ENCODE measurements at places on chromosomes 11 and 22.

- peaks cover 64% of the 10 kb centered on the region for H3K36me3 ChIP-seq
- DNase-seq = no peak
- no peak overlapping the region for H3K4me3 ChIP-seq
- H3K4me1 ChIP-seq = no peaks in the 10 kb centered on the region
- no peak overlapping the region for H3K27ac ChIP-seq
These were observed 8.2 kb downstream of the SF1 start for GRCh38 chr11:64770120-64770519.

DNA sequence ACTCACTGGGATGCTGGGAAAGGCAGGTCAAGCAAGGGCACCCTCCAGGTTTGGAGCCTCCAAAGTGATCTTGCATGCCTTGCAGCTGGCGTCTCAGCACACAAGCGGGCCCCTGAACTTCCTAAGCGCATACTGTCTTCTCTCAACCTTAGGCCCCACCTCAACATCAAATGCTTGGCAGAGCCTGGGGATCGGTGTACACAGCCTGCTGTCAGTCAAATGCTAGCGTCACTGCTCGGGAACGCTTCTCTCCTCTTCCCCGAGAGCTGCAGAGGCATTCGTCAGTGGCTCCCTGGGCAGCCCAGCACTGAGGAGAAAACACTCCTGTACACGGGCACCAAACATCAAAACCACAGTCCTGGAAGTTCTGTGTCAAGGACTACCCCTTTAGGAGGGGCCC is 124.9 kb downstream of the C11orf58 start:
- peak overlapping the region; percentile 83 for H3K27ac ChIP-seq
- no peaks in the 10 kb centered on the region for H3K27me3 ChIP-seq
- peaks cover 31% of the 10 kb centered on the region for H3K4me1 ChIP-seq
- DNase-seq = peak; percentile 79

DNA sequence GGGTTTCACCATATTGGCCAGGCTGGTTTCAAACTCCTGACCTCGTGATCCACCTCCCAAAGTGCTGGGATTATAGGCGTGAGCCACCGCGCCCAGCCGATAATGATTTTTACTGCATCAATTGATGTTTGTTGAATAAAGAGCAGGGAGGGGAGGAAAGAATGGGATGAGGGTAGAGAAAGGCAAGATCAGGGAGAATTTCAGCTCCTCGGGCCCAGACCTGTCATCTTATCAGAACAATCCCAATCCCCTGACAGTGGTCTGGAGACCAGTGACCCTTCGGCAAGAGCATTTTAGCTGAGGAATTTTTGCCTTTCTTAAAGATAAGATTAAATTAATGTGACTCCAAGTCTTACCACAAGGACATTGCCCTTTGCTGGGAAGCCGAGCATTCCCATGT is 15.0 kb upstream of the ANO1 start:
- no peak overlapping the region for H3K27ac ChIP-seq
- no peaks in the 10 kb centered on the region for H3K27me3 ChIP-seq
- DNase-seq = peak; percentile 88
- peaks cover 10% of the 10 kb centered on the region for H3K4me1 ChIP-seq
- H3K4me3 ChIP-seq = no peak overlapping the region
- H3K36me3 ChIP-seq = no peaks in the 10 kb centered on the region

GRCh38 chr11:120316880-120317688 is 8.0 kb upstream of the TLCD5 start:
- no peak overlapping the region for H3K27ac ChIP-seq
- H3K4me3 ChIP-seq = no peak overlapping the region
- H3K27me3 ChIP-seq = no peaks in the 10 kb centered on the region
- DNase-seq = peak; percentile 49

DNA sequence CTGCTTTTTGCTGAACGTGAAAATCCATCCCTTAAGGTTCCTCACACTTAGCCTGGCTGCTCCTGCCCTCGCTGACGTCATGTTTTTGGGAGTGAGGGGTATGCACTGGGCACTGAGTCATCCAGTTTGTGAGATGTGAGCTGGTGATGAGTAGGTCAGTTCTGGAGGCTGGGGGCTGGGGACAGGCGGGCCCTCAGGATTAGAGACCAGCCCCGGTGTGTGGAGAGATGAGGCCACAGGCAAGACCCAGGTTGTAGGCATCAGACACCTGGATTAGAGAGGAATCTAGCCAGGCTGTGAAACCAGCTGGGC is 9.2 kb downstream of the KCNC1 start:
- no peaks in the 10 kb centered on the region for H3K4me1 ChIP-seq
- DNase-seq = no peak
- H3K4me3 ChIP-seq = no peak overlapping the region
- H3K27ac ChIP-seq = no peak overlapping the region

DNA sequence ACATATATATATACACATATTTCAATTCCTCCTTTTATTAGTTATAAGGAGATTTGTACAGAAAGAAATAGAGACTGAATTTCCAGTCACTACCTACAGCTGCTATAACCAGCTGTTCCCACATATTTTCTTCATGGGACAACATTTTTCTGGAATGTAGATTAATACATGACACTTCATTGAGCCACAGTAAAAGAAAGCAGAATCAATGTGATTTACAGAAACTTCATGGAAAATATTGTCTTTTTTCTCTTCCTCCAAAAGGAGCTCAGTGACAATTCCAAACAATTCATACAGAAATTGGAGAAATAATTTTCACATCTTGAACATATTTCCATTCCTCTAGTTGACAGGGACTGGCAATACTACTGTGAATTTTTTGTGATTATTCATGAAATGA is 249.2 kb downstream of the DLG2 start:
- H3K27ac ChIP-seq = no peak overlapping the region
- no peaks in the 10 kb centered on the region for H3K36me3 ChIP-seq
- H3K4me3 ChIP-seq = no peak overlapping the region
- H3K27me3 ChIP-seq = no peaks in the 10 kb centered on the region
- no peak for DNase-seq

DNA sequence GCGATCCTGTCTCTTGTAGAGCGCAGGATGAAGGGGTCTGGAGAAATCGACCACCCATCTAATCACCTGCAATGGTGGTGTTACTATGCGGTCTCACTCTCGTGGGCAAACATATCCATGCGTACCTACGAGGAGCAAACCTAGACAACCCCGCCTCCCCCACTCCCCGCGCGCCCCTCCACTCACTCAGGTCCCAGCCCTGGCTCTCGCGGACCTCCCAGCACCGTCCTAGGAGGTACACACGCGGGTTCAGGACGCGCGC is 887 bp downstream of the TRPC6 start:
- H3K27ac ChIP-seq = no peak overlapping the region
- peak overlapping the region; percentile 70 for H3K4me3 ChIP-seq
- no peak for DNase-seq
- H3K27me3 ChIP-seq = peaks cover 24% of the 10 kb centered on the region
- H3K4me1 ChIP-seq = peaks cover 11% of the 10 kb centered on the region
- no peaks in the 10 kb centered on the region for H3K36me3 ChIP-seq

DNA sequence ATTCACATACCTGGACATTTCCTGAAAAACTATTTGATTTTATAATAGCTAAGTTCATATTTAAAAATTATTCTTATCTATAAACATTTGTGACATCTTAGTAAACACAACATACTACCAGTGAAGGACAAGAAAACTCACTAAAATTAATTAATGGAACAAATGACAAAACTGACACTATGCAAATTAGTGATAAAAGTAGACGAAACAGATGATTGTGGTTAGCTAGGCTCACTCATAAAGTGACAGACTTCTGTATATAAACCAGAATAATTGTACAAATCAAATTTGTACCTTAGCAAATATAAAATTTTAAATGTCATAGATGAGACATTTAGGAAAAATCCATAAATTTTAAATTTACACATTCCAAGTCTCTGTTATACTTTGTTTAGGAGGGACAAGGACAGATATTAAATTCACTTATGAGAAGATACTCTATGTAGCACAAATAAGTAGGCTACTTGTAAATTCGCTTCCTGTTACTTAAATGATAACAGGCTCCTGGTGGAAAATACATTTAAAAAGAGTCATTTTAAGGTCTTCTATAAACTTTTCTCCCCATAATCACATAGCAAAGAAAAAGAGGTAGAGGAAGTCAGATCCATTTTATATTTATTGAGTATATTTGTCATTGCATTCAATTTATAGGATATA is 81.2 kb downstream of the KIF18A start:
- H3K4me3 ChIP-seq = no peak overlapping the region
- H3K27me3 ChIP-seq = no peaks in the 10 kb centered on the region
- no peak for DNase-seq

DNA sequence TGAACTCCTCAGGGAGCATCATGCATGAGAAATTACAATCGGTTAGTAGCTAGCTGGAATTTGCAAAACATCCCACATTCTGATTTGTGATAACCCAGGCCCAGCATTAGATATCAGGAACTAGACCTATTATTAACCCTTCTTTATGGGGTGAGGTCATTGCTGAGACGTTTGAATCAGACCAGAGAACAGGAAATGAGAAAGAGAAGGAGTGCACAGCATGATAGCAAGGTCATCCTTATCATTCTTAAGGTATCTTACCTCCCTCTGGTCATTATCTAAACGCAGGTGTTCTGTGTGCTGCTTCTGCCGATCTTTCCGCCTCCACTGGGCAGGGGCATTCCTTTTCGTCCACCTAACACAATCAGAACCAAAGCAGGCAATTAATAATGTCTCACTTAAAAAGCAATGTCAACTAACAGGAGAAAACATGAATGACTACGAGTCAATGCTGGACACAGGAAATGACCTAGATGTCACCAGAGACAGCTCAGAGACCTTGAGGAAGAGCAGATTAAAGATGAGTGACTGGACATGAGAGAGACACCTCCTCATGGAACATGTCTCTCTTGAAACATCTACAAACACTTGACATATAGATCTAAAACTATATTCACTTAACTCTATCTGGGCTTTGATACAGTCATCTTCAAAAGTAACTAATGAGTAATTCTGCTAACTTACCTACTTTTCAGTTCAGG is 78.3 kb upstream of the SCUBE2 start:
- peaks cover 14% of the 10 kb centered on the region for H3K36me3 ChIP-seq
- DNase-seq = no peak
- no peak overlapping the region for H3K4me3 ChIP-seq

Measured in trophoblast cell (in vitro differentiated cells and primary cell).